ENCODE measurements at places on chromosomes 4 and X.

GRCh38 chr4:139791681-139792080 is 126.1 kb downstream of the MGST2 start:
- DNase-seq: no peak

- DNase-seq: no peak
Observed at GRCh38 chrX:84218726-84219125, 30.7 kb upstream of the RPS6KA6 start.

- DNase-seq: no peak
Observed at GRCh38 chrX:47467106-47467505, 15.9 kb downstream of the ZNF41 start.

- no peak for DNase-seq
Observed at GRCh38 chr4:127959794-127960193, 5.2 kb downstream of the MFSD8 start.

- no peak for DNase-seq
Observed at GRCh38 chr4:20778896-20779295, 78.6 kb downstream of the PACRGL start.

DNA sequence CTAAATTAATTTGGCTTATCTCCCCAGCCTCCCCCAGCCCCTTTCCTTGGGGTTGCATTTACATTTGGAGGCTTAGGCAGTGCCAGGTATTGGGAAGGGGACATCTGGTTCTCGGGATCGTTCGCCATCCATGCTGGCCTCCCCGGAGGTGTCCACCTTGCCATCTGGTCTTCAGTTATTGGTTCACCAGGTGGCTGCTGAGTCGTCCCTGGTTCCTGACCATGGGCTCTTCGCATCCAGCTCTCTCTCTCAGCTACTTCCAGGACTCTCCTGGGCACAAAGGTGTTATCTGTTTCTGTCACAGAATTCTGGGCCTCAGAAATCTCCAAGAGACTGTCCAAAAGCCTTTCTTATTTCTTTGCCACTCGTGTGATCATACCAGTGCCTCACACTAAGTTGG is 75.4 kb upstream of the SCOC start:
- no peak for DNase-seq

DNA sequence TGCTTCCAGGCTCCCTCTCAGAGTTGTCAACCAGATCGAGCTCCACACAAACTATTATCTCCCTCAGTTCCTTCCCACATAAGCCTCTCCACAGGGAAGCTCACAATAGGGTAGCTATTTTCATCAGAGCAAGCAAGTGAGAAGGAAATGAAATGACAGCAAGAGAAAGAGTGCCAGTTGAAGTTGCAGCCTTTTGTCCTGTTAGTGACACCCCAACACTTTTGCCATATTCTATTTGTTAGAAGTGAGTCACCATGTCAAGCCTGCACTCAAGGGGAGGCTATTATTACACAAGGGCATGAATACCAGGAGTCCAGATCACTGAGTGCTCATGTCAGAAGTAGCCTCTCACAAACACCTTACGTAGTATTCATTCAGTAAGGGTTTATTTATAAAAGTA is 266.3 kb upstream of the NOCT start:
- DNase-seq: no peak

- DNase-seq: no peak
Observed at GRCh38 chr4:69092190-69092589, 4.1 kb upstream of the UGT2B7 start.

DNA sequence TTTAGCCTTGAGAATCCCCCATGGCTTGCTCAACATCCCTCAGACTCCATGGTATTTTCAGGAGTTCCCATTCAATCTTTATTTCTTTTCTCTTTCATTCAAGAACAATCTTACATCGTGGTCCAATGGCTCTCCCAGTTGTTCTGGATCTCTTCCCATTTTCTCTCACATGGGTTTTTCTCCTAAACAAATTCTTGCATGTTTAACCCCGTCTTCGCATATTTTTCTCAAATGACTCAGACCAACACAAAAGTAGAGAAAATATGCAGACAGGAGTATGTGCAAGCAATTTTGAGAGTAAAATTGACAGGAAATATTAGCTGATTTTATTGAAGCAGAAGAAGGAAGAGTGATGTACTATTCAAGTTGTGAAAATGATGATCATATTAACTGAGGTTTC is 396.4 kb upstream of the TRAM1L1 start:
- DNase-seq: no peak

DNA sequence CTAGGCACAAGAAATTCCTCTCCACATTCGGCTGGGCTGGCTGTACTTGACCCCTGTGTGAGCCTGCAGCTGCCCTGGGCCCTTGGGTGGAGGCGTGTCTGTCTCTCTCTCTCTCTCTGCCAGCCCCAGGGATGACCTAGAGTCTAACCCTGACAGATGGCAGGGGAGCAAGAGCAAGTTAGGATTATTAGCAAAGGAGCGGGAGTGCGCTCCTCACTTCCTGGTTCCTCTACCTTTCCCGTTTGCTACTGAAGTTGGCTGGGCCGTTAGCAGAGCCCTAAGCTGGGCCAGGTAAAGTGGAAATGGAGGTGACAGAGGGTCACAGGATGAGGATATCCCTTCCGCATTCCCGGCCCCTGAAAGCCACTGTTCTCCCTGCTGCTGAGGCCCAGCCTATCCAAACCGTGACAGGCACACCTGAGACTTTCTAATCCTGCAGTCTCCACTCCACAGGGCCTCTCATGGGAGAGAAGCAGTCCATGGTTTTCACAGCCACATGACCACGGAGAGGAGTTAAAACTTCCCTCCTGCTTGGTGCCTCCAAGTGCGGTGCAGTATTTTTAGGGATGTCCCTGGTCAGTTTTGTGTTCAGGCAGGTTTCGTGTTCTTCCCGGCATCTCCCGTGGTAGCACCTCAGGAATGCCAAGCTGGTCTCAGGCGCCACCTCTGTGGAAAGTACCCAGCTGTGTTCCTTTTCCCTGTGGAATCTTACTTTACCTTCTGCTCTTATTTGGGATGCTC is 79.3 kb downstream of the CLDN22 start:
- no peak for DNase-seq

DNA sequence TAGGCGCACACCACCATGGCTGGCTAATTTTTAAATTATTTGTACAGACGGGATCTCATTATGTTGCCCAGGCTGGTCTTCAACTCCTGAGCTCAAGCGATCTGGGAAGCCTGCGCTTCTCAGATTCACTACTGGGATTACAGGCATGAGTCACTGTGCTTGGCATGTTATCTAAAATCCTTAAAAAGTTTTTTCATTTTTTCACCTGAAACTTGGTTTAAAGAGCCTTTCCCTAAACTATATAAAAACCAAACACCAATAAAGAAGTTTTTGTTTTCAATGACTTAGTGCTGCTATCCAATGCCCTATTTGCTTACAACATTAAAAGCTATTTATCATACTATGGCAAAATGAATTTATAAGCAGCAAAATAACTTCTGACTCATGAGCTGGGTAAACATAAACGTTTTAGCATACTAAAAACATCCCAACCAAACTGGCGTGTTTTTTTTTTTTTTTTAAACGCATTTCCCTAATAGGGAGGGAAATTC is 127.8 kb downstream of the UBE2K start:
- DNase-seq: no peak

DNA sequence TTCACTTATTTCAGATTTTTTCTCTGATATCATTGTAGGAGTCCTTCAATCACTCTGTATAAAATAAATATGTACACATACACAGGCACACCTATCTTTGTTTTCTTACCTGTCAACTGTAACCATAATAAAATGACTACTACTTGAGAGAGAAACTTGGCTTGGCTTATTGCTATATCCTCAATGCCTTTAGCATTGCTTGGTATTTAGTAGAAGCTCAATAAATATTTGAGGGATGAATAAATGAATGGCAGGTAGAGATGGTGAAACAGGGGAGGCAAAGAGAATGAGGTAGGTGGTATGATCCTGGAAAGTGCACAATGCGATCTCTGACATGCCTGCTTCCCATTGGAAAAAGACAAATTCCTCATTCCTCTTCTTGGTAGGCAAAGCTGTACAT is 21.8 kb upstream of the CXCL6 start:
- no peak for DNase-seq

- DNase-seq: no peak
Observed at GRCh38 chrX:97907791-97908190, 1024.1 kb downstream of the RPA4 start.

Measured in NCI-H345 (cell line).